ENCODE measurements at places on chromosomes 12 and 14. TPM values are rescaled to one million over a fixed set of nuclear protein-coding genes. Genes with fewer than 3 reads are reported as not detected.
A peak's percentile ranks its signal among the peaks of the same experiment; 100 is the strongest.

DNA sequence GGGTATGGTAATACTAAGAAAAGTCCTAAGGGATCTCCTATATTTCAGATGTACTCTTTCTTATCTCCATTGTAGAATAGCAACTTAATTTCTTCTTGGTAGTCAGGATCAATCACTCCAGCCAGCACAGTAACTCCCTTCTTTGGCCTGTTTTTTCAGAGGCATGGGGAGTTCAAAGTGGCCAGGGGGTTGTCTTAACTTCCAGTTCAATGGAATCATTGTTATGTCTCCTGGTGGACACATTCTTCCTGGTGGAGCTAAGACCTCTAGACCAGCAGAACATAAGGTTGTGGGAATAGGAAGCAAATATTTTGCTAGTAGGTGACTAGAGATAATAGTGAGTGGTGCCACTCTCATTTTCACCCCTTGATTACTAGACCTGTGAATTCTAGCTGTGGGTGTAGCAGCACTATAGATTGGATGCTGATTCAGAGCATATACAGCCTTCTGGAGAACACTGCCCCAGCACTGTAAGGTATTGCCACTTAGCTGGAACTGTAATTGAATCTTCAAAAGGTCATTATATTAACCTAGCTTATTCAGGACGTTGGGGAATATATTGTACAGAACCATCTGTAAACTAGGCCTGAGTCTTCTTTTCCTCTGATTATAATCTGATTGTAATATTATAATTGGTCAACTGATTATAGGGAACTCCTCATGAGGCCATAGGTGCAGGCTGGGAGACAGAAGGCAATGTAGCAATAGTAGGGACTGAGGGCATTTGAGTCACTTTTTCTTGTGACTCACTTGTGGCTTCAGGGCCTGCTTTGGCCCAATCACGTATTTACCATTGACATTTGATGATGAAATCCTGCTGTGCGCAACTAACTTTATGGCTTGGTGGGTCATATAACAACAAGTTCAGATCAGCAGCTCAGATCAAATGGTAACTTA is 60.2 kb upstream of the ATP2B1 start:
- peak; percentile 91 for DNase-seq

- DNase-seq, result no peak
Measured at GRCh38 chr12:5114436-5114835, 70.8 kb downstream of the KCNA5 start.

DNA sequence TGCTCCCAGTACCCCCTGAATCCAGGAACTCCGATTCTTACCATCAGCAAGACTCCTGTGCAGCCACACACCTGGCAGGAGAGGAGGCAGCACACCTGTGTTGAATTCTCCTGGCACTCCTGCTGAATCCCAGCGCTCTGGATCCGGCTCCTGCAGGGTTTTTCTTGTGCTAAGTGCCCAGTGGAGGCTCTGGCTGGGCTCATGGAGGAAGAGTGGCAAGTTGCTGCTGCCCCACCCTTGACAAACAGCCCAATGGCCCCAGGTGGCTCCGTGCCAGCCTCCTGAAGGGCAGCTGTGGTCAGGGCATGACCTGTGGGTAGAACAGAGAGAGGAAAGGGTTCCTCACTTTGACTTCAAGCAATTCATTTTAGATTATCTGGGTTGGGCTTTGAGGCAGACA is 20.0 kb downstream of the CRACR2A start:
- no peak for DNase-seq

- DNase-seq, result no peak
Measured at GRCh38 chr14:29461506-29461905, 466.1 kb downstream of the PRKD1 start.

GRCh38 chr14:106318700-106319099 is 792.3 kb downstream of the TMEM121 start:
- no peak for DNase-seq

DNA sequence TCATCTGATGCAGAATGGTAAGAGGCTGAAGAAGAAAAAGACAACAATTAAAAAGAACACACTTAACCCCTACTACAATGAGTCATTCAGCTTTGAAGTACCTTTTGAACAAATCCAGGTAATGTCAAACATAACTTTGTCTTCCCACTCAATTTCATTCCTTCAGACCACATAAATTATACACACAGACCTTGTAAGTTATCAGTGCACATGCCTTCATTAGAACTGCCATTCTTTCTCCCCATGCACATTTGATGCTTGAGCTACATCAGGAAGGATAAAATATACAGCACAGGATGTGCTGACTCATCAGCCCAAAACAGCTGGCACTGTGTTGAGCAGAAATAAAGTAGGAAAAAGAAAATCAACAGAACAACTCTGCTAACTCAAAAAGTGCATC is 246.7 kb downstream of the PAWR start:
- DNase-seq, result peak; percentile 39

DNA sequence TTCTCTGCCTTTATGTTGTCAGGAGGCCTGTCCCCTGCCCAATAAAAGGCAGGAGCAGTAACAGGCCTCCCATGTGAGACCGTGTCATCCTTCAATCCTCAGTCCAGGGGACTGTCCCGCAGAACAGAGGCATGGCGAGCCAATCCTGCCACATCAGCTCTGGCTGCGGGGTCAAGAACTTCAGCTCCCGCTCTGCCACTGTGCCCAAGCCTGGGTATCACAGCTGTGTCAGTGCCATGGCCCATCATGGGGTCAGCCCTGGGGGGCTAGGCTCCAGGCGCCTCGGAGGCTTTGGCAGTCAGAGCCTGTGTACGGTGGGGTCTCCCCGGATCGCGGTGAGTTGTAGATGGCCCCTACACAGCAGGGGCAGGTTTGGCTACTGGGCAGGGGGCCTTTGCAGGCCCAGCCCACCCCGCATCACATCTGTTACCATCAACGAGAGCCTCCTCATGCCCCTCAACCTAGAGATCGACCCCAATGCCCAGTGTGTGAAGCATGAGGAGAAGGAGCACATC is 19.9 kb upstream of the KRT83 start:
- DNase-seq, result no peak

Gene KRT2
- 0.40 TPM for total RNA-seq

Gene IAPP
- total RNA-seq, result not detected

Gene KCNK13
- 0.23 TPM for total RNA-seq

Gene CCDC184
- total RNA-seq, result 0.51 TPM

Measured in Daoy (cell line).